ENCODE measurements at places on chromosomes 7 and 10.

- no peak for DNase-seq
These were observed 12.0 kb upstream of the BTBD16 start for GRCh38 chr10:122259075-122259466.

DNA sequence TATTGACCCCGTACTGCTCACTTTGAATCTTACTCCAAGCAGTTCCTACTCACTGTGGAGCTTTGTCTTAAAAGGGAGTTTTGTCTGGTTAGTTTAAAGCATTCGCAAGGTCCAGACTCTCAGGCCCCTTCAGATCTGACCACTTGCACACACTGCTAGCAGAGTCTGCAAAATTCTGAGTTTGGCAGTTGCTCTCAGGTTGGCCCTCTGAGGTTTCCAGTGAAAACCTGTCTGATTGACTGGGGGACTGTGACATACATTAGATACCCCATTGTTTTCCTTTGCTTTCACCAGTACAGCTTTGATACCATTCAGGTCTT, 149.2 kb downstream of the XPNPEP1 start:
- no peak for DNase-seq

- DNase-seq, result no peak
These were observed 566.9 kb downstream of the PTPRN2 start for GRCh38 chr7:158020706-158021095.

DNA sequence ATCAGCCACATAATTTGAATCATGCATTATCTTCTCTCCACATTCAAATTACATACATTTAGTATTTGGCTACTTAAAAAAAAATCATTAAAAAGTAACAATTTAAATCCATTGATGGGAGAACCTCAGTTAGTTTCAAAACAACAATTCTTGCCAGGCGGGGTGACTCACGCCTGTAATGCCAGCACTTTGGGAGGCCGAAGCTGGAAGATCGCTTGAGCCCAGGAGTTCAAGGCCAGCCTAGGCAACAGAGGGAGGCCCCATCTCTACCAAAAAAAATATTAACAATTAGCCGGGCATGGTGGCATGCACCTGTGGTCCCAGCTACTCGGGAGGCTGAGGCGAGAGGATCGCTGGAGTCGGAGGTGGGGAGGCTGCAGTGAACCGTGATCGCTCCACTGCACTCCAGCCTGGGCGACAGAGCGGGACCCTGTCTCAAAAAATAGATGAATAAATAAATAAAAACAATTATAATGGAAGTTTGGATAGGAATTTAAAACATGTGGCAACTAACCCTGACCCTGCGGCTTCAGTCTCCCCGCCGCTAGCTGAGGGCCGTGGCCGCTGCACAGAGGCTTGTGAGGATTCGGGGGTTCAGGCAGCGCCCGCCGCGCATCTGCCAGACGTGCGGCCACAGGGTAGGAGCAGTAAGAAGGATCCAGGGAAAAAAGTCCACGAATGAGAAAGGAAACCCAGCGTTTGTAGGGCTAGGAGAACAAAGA, 1.1 kb upstream of the CSGALNACT2 start:
- DNase-seq, result no peak
